DMS 273 treated with DMSO at 0.1 percent for 48 hours (cell line): ENCODE measurements at places on chromosomes 2 and 18.

DNA sequence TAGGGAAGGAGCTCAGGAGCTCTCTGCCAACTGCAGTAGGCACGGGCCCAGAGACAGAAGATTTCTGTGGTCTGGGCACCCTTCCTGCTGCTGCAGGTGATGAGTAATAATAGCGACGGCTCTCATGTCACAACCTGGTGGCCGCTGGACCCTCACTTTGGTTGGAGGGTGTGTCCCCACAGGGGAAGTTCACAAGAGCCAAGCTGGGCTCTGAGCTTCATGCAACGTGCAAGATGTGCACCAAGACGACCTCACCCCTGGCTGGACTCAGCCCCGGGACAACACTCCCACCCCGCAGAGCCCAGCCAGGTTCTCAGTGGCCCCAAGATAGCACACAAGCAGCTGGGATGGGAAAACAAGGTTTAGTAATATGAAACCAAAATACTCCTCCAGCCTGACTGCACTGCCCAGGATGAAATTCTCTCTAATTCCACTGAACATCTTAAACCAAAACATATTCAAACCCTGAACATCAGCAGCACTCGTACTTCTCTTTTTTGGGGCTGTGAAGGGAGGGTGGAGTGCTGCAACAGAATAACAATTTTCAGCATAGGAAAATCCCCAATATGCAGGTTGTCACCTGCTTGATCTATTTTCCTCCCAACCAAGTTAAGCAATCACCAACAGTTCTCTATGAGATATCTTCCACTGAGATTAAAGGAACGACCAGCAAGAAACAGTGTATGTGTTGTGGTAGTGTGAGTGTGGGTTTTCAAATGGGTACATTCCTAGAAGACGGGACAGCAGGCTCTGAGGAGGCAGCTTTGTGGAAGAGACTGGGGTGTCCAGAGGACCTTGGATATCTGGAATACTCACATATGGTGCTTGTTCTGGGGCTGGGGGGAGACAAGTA lies 26.5 kb downstream of the BCL2 start:
- no peak for DNase-seq

DNA sequence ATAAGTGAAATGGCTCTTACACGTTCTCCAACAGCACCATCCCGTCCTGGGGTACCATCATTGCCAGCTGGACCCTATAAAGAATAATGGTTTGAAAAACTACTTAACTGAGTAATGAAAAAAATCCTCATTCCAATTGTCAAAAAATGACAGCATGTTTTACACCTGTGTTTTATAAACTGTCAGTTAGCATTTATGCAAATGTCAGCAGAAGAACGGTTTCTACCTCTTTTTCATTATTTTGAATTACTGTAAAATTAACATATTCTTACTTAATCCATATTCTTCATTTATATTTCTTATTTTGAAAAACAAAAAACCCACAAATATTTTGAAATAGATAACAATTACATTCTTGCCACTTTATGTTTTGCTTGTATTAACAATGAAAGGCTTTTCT lies 74.0 kb downstream of the COL3A1 start:
- no peak for DNase-seq

DNA sequence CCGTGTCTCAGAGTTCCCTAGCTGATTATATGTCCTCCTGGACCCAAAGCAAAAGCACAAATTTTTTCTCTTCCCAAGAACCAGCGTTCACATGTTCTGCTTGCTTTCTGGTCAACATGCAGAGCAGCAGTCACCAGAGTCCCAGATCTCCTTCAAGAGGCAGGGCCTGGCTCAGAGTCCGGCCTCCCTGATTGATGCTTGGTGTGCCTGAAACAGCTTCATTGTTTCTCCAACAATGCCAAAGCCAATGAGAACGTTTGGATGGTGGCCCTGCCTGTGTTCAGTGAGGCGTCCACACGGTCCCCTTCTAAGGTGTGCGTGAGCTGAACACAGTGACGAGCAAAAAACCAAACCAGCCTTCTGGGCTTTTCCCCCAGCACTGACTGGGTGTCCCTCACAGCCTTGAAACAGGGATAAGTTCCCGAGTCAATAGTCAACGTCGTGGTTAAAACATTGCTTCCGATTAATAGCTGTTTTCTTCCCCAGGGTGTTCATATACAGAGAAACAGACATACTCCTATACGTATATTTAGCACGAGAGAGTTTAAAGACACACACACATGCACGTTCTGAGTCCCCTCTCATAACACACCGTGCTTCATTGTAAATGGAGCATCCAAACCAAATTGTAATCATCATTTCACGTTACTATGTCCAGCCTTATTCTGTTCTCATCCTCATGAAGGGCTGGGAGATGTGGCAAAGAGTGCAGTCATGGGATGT lies 19.3 kb upstream of the POU3F3 start:
- DNase-seq: no peak

- no peak for DNase-seq
These were observed 9.4 kb downstream of the CTIF start for GRCh38 chr18:48548011-48548771.

DNA sequence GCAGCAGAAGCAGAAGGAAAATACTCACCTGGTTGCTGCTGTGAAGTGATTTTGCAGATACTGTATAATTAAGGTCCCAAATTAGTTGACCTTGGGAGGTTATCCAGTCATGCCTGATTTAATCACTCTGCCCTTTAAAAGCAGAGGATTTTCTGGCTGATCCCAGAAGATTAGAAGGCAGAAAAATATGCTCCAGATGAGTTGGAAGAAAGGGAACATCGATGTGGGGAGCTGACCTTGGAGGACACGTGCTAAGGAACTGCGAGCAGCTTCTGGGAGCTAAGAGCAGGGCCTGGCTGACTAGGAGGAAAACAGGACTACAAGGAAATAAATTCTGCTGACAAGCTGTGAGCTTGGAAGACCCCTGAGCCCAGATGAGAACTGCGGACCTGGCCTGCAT lies 13.3 kb upstream of the DYM start:
- DNase-seq: no peak

- DNase-seq: no peak
These were observed 38.3 kb upstream of the RMDN2 start for GRCh38 chr2:37886745-37887144.

DNA sequence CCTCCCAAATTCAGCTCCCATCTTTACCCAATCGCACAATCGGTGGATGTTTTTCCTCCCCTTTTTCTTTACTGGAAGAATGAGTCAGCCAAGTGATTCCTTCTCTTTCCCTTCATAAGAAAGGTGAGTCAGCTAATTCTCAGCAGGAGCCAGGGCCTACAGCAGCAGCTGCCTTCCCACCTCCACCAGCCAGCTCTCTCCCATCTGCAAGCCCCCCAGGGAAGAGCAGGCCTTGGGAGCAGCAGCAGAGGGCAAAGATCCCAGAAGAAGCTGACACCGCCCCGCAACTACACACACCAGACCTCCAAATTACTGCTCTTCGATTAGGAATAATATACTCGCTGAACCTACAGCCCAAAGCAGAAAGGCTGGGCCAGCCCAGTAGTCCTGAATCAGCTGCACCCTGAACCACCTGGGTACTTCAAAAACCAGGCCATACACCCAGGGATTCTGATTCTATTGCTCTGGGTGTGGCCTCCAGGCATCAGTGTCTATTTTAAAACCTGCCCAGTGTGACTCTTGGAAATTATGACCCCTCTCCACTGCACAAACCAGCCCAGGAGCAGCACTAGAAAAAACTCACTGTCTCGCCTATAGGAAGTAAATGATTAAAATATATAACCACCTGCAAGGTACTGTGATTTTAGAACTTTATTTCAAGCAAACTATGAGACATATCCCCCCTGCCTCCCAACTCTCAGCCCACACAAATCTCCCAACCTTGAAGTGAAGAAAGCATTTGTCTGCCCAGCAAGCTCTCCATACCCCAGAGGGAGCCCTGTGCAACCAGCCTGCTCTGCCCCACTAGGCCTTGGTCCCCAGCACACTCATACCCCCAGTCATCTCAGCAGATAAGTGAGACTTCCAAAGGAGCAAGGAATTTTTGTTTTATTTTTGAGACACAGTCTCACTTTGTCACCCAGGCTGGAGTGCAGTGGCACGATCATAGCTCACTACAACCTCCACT lies 7.3 kb downstream of the SFXN5 start:
- DNase-seq: peak; percentile 53
